MCF 10A (cell line): ENCODE measurements at places on chromosomes 2 and 18. TPM values are rescaled to one million over a fixed set of nuclear protein-coding genes. Genes with fewer than 3 reads are reported as not detected.

GRCh38 chr2:102291319-102292075, 19.9 kb upstream of the IL1RL1 start:
- DNase-seq = peak; percentile 23

DNA sequence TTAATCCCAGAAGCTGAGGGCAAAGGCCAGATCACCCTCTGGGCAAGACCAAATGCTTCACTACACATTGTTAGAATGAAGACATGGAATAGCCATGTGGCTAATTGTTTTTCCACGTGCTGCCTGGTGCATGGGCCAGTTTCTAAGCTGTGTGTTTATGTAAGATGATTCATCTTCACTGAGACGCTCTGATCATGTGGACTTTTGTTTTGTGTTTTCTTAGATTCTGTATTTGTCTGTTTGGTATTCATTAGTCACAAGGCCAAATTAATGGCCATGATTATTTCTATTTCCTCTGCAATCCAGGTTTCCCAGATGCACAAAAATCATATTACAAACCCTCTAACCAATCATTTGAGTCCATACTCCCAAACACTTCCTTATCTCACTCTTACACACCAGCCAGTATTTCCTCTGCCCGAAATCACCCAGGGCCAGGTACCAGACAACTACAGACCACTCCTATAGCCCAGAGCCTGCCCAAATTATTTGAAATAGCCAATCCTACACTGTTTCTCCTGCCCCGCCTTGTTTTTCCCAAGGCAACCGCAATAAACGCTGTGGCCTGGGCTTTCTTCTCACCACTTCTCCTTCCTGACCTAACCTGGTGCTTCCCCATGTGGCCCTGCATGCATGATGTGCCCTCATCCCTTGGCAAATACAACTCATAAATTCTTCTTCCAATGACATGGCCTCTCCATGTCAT, 94.2 kb upstream of the SP3 start:
- peak; percentile 58 for DNase-seq

DNA sequence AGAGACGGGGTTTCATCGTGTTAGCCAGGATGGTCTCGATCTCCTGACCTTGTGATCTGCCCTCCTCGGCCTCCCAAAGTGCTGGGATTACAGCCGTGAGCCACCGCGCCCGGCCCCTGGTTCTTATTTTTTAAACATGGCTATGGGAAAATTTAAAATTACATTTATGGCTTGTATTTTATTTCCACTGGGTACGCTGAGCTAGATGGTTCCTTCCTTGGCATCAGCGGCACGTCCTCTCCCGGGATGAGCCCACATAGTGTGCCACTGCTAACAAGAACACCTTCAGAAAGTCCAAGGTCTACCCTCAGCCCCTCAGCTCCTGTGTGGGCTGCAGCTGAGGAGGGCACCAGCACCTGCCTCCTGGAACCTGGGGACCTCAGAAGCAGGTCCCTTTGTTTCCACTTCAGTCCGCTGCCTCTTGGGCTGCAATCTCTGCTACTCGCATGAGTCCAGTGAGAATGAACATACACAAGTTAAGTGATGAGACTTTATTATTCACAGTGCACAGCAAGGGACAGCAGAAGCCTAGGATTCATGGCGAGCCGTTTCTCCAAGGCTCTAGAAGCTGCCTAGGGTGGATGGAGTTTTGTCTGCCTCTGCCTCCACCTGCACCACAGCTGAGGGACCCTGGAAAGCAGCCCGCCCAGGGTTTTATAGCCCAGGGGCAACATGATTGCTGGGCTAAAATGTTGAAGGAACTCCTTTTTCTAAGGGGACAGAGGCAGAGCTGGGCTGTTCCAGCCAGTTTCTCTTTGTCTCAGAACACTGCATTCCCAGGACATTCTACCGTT, 107.5 kb upstream of the TEX51 start:
- DNase-seq = no peak

GRCh38 chr2:51650769-51651168, 618.8 kb upstream of the NRXN1 start:
- DNase-seq = no peak

- DNase-seq = no peak
Measured at GRCh38 chr2:36193680-36194079, 161.9 kb upstream of the CRIM1 start.

DNA sequence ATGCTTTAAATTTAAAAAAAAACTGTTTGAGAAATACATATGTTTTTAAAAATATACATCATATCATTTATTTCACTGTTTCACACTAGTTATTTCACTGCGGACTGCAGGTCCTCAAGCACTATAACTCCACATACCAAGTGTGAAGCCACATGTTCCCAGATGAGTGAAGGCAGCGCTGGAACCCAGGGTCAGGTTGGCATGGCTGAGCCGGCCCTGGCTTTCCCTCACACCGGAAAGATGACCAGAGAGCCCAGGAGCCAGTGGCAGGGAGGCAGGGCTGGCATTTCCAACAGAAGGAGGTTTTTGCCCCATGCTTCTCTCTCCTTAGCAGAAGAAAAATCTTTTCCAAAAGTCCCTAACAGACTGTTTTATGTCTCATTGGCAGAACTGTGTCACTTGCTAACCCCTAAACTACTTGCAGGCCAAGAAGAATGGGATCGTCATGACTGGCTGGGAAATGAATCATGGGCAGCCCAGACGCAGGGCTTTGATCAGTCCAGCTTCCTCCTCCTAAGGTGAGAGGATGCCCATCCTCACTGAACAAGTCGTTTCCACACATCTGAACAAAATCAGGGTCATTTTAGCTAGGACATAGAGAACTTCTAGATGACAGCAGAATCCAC, 287.6 kb upstream of the HNRNPA3 start:
- DNase-seq = peak; percentile 4

- DNase-seq = no peak
Measured at GRCh38 chr18:76546088-76546435, 51.0 kb upstream of the ZNF516 start.

DNA sequence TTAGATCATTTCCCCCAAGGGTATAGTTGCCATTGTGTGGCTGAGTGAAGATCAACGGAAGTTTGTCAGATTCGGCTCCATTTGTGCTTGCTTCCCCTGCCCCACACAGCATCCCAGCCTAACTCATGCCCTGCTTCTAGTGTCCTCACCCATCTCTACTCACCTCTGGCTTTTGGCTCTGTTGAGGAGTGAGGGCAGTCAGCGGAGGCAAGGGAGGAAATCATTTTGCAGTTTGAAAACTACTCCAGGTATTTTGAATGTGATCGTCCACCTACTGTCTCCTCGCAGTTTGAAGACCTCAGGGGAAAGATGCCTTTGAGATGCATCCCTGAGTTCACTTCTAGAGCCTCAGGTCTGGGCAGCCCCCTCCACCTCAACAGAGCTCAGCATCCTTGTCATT, 116.3 kb downstream of the FEZ2 start:
- DNase-seq = no peak

- DNase-seq = no peak
Measured at GRCh38 chr2:20168727-20169696, 55.9 kb downstream of the SDC1 start.

DNA sequence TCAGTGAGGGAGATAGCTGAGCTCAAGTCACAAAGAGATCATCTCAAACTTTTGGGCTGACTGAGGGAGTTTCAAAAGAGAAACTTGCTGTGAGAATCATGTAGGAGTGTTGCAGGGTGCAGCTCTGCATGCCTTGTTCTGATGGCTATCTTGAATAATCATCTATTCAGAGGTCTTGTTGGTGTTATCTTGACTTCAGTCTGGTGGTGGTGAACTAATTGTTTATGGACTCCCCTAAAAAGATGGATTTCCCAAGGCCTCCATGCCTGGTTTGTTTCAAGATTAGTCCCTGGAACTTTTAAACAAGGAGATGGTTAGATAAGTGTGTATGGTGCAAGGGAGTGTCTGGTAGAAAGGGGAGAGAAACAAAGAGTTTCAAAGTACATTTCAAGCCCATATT, 29.8 kb downstream of the SLC39A6 start:
- no peak for DNase-seq

DNA sequence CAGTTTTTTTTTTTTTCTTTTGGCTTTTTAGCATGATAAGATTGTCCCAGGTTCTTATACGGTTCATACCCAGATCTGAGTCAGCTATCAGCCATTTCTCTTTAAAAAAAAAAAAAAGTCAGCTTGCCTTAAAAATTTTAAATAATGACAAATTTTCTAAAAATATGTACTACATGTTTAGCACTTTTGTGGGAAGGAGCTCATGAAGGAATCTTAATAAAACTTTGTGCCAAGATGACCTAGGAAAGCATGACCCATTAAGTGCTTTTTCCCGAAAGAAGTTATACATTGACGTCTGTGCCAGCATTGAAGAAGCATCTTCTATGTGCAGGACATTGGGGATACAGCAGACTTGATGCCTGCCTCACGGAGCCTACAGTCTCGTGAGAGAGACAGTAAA, 4.5 kb upstream of the RBMS1 start:
- no peak for DNase-seq

GRCh38 chr2:197378494-197379307, 56.1 kb downstream of the SF3B1 start:
- DNase-seq = peak; percentile 74

GRCh38 chr2:119377294-119377992, 10.7 kb downstream of the DBI start:
- no peak for DNase-seq

DNA sequence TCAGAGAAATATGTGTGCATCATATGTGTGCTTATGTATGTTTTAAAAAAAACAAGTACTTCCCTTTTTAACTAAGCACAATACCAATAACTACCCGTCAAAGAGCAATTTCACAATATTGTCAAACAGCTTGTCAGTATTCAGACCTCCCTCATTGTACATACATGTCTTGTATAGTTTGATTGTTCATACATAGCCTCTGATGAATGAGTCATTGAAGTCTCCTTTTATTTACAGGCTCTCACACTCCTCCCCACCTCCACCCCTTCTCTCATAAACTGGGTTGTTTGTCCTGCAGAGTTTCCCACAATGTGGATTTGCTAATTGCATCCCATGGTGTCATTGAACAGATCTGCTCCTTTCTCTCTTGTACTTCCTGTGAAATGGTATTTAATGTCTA, 132.8 kb upstream of the L3MBTL4 start:
- DNase-seq = no peak

DNA sequence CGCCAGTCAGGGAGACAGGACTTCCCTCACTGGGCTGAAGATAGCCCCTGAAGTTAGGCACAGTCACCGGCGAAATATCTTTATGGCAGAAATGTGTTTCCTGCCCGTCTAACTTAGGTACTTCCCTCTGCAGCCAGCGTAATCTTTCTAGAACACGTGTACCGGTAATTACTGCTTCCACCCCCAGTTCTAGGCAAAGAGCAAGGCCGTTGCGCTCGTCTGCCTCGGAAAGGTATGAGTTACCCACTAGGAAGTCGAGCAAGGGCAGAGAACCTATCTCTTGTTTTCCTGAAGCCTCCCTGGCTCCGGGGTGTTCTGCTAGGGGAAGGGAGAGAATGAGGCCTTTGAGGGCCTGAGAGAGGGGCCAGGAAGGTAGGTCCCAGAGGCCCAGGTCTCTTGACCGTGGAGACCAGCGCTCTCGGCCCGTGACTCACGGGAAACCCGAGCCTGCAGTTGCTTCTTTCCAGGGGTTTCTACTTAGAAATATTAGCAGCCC, 70.0 kb downstream of the TWSG1 start:
- DNase-seq = no peak

- no peak for DNase-seq
Measured at GRCh38 chr2:176449852-176450251, 180.6 kb downstream of the MTX2 start.

GRCh38 chr2:106960683-106961161, 74.8 kb upstream of the ST6GAL2 start:
- no peak for DNase-seq

DNA sequence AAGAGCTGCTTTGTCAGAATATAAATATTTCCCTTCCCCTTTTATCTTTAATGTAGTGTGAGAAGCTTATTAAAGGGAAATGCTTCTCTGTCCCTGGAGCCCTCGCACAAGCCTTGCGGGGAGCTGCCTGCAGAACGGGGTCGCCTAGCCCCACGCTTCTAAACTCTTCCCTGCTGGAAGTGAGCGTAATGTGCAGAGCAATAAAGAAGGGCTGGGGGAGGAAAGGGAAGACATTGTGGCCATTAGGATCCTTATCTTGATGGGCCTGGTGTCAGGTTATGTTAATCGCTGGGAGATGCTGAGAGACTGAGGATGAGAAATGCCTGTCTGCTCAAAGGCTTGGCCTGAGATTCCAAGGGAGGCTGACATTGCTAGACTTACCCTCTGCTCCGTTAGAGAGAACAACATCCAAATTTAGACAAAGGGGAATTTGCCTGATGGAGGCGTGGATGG, 18.9 kb upstream of the FZD7 start:
- DNase-seq = no peak

GRCh38 chr2:147174824-147175254, 670.0 kb upstream of the ACVR2A start:
- DNase-seq = no peak

DNA sequence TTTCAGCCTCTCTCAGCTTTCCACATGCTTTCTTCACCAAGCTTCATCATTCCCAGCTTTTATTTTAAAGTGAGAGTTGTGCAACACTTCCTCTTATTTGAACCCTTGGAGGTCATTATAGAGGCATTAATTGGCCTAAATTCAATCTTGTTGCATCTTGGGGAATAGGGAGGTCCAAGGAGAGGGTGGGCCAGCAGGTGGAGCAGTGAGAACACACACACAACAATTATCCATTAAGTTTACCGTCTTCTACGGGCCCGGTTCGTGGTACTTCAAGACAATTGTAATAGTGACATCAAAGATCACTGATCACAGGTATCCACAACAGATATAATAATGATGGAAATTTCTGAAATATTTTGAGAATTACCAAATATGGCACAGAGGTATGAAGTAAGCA, 457.2 kb upstream of the SMIM21 start:
- DNase-seq = no peak

DNA sequence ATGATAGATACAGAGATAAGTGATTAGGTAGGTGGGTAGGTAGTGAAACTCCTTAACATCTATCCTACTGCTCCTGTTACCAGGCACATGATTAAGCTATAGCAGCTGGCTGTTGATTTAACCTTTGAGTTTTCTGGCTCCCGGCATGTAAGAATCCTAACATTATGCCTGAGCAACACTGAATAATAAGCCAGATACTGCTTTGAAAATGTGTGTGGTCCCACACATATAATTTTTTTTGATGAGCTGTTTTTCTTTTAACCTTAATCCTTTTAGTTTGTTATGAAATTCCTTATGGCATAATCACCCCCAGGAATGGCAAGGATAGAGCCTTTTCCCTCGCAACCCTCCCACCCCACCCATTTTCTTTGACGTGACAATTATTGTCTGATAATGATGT, 104.2 kb upstream of the NEUROD1 start:
- DNase-seq = peak; percentile 55

The IL37 gene
- total RNA-seq = not detected in 2 replicates

The SERPINB2 gene
- 0.47 and 0.82 TPM in 2 replicates for total RNA-seq

The PDCD1 gene
- not detected in 2 replicates for total RNA-seq

The ATF2 gene
- 58.5 and 63.9 TPM in 2 replicates for total RNA-seq

The FAM228A gene
- total RNA-seq = not detected in 2 replicates

The NEB gene
- 0.33 and 1.2 TPM in 2 replicates for total RNA-seq

The GAL3ST2 gene
- total RNA-seq = 0.37 TPM in 1 of 2 replicates, not detected in the other

The TXNDC2 gene
- not detected in 2 replicates for total RNA-seq

The ST6GAL2 gene
- total RNA-seq = 0.34 and 0.68 TPM in 2 replicates

The SPC25 gene
- total RNA-seq = 2.5 and 3.5 TPM in 2 replicates
